Coronary artery (tissue), 2 donors: ENCODE measurements at places on chromosomes 1 and 21.

- peak; percentile 28 for DNase-seq
These were observed 9.9 kb downstream of the PHLDA3 start for GRCh38 chr1:201459052-201459451.

DNA sequence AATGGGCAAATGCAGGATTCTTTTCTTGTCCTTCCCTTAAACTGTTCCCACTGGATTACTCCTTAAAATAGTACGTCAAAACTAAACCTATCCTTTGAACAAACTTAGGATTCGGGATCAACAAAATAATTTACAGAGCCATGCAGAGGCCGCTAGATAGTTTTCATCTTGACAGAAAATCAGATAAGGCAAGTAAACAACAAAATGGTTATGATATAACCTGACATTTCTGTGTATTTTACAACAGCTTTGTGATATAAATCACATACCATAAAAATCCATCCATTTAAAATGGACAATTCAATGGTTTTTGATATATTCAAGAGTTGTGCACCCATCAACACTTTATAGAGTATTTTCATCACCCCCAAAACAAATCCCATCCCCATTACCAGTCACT is 11.2 kb downstream of the SCAF4 start:
- no peak for DNase-seq

- DNase-seq, result no peak
These were observed 67.6 kb downstream of the POFUT2 start for GRCh38 chr21:45220071-45220481.

- DNase-seq, result no peak
These were observed 100.4 kb downstream of the FGGY start for GRCh38 chr1:59397139-59397858.

DNA sequence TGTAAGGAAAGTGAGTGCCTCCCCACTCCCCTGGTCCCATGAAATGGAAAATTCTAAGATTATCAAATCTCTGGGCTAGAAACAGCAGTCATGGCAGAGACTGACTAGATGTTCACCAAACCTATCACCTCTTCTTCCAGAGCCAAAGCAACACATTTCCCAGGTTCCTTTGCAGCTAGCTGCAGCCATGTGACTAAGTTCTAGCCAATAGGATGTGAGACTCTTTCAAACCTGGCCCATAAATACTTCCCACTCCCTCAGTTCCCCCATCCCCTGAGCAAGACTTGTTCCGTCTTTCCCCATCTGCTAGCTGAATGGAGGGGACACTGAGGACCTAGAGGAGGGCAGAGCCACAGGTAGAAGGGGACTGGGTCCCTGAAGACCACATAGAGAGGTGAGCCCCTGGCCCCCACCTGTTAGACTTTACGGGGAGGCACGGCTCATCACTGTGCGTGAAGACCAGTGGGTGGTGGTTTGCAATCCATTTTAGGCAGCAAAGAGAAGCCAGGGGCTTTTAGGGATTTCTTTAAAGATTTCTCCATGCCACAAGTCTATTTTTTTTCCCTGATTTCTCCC is 17.2 kb downstream of the FAM43B start:
- DNase-seq, result no peak

- no peak for DNase-seq
These were observed 127.1 kb upstream of the GADD45A start for GRCh38 chr1:67557696-67558448.

DNA sequence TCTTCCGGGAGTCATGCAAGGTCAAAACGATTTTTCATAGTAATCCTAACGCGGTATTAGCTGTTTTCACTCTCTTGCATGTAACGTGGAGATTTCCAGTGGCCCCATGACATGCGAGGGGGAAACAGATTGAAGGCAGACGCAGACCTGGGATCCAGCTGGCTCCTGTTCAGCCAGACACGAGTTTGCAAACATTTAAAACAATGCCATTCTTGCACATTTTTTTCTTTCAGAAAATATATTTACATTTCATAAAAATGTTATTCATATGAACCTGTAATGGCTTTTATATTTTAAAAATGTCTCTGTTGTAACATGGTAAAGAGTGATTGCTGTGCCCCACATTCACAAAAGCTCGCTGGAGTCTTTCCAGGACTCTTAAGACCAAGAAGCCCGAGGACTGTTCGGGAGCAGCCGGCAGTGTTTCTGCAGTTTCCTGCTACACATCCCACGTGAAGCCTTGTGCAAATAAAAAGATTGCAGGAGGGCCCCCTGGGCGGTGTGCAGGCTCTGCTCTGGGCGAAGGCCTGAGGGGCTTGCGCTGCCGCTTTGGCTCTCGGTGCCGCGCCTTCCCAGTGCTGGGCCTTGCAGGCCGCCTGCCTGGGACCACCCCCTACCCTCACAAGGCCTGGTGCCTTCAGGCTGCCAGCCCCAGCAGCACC is 184.9 kb downstream of the DYRK1A start:
- no peak for DNase-seq

DNA sequence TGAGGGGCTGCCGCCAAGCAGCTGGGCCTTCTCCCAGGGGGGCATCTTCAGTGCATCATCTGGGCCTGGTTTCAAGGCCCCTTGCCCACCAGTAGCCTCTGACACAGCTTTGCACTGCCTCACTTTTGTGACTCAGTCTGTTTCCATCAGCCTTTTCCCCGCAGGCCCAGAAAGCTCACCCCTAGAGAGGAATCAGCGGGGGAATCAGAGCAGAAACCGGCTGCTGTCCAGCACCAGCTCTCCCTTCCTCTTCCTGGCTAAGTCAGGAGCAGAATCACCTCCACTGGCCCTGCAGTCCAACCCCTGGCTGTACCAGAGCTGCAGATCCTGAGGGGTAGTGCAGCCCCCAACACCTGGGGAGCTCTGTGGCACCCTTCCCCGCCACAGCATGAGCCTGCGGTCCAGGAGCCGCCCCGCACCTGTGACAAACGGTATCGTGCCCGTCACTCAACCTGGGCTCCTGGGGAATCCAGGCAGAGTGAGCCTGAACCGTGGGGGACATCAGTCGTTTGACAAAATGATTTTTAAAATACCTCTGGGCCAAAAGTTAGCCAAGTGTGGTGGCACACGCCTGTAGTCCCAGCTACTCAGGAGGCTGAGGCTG is 83.3 kb upstream of the TMEM51 start:
- DNase-seq, result no peak

DNA sequence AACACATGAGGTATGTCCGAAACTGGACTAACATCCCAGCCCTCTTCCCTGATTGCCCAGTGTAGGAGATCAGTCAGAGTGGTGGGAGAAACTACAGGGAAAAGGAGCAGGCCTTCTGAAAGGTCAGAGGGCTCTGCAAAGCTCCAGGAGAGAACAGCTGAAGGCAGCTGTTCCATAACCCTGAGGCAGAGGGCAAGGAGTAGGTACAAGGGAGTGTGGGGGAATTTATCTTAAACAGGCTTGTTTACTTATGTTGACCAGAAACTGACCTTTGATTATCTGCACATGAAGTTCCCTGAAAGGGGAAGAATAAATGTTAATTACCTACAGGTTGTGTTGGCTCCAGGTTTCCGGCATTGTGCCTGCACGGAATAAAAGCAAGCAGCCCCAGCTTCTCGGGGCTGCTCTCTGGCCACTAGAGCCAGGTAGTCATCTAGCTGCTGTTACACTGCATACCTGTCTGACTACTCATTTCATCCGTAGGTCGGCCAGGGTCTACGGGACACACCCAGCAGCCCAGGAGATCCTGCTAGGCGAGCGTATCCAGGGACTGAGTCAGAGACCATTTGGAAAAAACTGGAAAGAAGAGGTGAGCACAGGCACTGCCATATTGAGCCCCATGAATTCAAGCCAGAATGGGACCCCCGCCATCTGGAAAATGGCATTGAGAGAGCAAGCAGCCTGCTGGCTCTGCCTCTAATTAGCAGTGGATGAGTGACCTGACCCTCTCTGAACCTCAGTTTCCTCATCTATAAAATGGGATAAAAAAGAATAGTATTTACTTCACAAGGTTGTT is 14.9 kb upstream of the PAQR7 start:
- DNase-seq, result no peak

- no peak for DNase-seq
These were observed 102.4 kb downstream of the CACHD1 start for GRCh38 chr1:64572222-64572900.

GRCh38 chr1:117171900-117172511 is 38.7 kb downstream of the VTCN1 start:
- no peak for DNase-seq

DNA sequence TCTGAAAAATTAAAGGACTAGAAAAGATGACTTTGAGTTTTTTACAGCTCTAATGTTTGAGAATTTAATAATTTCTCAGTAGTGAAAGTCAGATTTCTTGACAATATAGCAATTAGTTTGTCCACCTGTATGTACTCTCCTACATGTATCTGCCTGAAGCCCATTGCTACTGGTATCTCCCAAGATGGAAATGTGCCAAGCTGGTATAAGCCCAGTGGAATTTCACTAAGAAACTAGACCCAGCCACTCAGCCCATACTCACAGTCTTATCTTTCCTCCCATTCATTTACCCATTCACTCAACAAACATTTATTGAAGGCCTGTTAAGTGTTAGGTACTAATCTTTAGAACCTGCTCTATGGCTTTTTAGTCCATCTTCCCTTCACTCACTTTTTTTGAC is 21.6 kb upstream of the TRIM45 start:
- no peak for DNase-seq

DNA sequence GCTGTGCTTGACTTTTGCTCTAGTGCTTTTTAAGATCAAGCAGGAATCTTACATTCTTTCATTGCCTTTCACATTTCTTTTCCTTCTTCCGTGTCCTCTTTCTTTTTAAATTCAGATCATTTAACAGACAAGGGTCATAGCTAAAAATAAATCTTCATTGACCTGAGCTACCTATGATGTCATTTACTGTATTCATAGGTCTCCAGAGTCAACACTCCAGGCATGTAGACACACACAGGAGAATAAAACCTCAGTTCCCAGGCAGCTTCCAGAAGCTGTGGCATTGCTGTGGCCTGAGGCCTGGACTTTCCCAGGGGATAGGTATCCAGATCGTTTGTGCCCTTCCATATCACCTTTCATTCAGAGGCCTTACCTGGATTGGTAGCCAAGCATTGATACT is 38.5 kb upstream of the ENAH start:
- no peak for DNase-seq

GRCh38 chr1:20660847-20661206 is 342 bp downstream of the DDOST start:
- no peak for DNase-seq

- DNase-seq, result no peak
These were observed 73.9 kb downstream of the HHAT start for GRCh38 chr1:210402560-210402959.

GRCh38 chr1:5955479-5955977 is 36.7 kb downstream of the NPHP4 start:
- DNase-seq, result no peak

GRCh38 chr21:31708541-31708940 is 23.4 kb downstream of the SCAF4 start:
- no peak for DNase-seq

DNA sequence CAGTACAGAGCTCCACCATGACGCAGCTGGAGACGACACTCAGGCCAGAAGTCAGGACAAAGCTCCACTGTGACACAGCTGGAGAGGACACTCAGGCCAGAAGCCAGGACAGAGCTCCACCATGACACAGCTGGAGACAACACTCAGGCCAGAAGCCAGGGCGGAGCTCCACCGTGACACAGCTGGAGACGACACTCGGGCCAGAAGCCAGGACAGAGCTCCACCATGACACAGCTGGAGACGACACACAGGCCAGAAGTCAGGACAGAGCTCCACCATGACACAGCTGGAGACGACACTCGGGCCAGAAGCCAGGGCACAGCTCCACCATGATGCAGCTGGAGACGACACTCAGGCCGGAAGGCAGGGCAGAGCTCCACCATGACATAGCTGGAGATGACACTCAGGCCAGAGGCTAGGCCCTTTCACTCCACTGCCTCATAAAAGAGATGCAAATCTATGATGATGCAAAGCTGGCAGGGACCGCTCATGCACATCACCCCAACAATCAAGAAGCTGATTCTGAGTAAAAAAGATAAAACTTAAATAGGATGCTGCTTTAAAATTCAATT is 13.6 kb upstream of the OR2B11 start:
- no peak for DNase-seq

GRCh38 chr1:153985941-153986761 is at the start of gene RAB13:
RAB13 (minus strand) TSS chr1:153986339; CDS start chr1:153986236, 103 bp downstream.
- peak; percentile 96 for DNase-seq

GRCh38 chr1:234836045-234836681 is 226.2 kb upstream of the IRF2BP2 start:
- no peak for DNase-seq

- no peak for DNase-seq
These were observed 51.7 kb downstream of the RASSF5 start for GRCh38 chr1:206558794-206559671.

DNA sequence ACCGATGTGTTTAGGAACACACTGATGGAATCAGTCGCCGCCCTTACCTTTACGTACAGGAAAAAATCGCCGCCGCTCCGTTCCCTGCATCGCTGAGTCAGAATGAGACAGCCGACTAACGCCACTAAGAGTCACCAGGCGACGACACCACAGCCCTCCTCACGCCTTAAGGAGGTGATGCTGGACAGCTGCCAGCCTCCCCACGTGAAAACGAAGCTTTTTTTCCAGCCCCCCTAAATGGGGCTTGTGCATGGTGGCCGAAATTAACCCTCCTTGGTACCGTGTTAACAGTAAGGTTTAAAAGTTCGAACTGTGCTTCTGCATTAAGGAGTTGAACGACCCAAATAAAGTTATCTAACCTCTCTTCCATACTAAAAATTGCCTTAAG is 511 bp downstream of the DNTTIP2 start:
- peak; percentile 73 for DNase-seq

GRCh38 chr21:42276076-42276475 is 39.1 kb downstream of the TFF3 start:
- DNase-seq, result no peak

- no peak for DNase-seq
These were observed 146.8 kb downstream of the PAPPA2 start for GRCh38 chr1:176609556-176610408.

DNA sequence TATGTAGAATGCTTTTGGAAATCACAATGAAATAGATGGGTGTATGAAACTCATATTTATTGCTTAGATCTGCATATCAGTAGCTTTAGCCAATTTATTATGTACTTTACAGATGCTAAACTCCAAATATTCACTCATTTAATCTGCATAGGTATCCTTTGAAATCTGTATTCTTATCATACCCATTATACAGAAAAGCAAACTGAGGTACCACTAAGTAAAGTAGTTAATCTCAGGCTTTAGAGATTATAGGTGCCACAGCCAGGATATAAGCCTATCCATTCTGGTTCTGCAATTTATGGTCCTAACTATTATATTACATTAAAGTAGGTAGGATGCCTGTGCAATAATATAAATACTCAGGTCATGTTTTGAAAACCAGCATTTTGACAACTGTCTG is 369.4 kb downstream of the NCAM2 start:
- no peak for DNase-seq

- no peak for DNase-seq
These were observed 10.8 kb downstream of the HMGB4 start for GRCh38 chr1:33874636-33875035.

- peak; percentile 57 for DNase-seq
These were observed 97.3 kb downstream of the GLIS1 start for GRCh38 chr1:53641481-53642214.
